ENCODE measurements at places on chromosomes 1 and 21.

DNA sequence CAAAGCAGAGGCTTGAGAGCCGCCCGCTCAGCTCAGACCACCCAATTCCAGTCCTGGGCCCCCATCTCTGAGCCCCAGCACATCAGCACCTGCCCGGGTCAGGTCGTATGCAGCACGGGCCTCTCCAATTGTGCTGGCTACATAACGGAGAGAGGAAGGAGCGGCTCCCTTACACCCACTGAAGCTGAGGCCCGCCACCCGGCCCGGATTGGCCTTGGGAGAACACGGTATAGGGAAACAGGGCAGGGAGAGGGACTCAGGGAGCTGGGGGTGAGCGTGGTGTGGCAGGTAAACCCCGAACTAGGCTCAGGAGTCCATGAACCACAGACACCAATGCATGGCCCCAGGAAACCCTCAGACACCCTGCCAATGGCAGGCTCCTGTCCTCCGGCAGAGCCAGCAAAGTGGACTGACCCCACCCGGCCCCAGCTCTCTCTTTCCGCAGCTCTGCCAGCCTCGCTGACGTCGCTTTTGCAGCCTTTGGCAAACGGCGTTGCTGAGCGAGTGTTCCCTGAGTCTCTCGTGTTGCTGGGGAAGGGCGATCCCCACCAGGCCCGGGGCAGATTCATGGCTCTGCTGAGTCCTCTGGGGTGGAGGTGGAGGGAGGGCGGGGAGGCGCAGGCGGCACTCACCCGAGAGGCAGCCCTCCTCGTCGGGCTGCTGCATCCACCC is 16.5 kb downstream of the MEGF6 start:
- DNase-seq: no peak

DNA sequence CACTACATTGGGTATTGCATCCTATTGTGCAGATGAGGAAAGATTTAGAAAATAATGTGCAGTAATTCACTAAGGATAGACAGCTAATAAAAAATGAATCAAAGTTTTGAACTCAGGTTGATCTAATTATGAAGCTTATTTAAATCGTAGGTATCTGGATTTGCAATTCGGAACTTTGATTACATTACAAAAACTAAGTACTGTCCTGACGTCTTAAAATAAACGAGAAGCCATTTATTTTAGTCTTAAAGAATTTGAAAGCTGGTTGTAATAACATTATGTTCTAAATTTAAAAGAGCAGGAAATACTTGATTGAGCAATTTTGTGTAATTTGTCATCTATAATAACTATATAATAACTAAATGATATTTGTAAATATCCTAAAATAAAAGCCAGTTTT is 235.9 kb downstream of the TPR start:
- no peak for DNase-seq

DNA sequence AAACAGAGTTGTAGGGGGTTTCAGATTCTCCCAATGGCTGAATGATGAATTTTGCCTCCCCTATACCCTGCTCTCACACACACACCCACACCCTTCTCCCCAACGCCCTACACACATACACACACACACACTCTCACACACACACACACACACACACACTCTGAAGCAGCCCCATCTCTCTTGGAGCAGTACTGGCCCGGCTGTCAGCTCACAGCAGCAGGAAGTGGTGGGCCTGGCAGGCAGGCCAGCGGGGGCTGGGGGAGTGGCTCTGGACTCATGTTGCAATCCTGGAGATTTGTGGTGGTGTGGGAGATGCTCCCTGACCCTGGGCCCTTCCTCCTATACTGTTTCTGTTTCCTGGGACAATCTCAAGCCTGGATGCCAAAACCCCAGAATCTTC is 2.2 kb downstream of the IKBKE start:
- DNase-seq: no peak

DNA sequence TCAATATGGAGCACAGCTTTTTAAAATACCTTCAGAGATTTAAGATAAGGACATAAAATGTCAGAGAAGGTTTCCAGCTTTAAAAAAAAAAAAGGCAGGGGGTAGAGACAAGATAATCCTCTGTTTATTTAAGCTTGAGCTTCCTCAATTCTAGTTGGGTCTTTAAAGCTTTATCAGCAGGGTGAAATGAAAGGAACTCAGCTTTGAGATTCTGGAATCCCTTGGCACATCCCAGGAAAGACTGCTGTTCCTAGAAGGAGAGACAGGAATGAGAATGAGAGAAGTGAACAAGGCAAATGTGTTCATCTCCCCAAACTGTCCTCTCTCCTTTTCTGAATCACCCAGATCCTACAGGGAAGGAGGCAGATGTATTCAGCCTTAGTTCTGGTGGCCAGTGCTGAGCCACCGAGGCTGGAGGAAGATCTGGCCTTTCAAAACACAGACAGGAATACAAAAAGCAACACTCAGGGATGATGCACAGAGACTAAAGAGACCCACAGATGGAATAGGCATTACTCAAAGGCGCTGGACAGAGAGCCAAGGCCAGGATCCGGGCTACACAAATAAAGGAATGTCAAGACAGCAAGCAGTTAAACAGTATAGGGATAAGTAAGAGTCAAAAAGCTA is 385.8 kb upstream of the DUSP10 start:
- no peak for DNase-seq

DNA sequence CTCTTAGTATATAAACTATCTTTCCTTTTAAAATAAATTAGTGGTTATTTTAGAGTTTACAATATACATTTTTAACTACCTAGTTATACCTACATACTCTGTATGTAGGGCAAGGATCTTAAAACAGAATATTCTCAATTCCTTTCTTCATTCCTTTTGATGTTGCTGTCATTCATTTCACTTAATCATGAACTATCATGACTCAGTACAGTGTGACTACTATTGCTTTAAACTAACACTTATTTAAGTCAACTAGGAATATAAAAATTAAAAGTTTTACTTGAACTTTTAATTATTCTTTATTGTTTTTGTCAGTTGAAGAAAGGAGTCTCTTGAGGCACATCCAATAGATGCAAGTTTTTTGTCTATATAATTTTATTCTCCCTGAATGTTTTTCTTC is 726.4 kb downstream of the BRINP3 start:
- DNase-seq: no peak

GRCh38 chr1:172460887-172461315 is 17.0 kb upstream of the PIGC start:
- no peak for DNase-seq

DNA sequence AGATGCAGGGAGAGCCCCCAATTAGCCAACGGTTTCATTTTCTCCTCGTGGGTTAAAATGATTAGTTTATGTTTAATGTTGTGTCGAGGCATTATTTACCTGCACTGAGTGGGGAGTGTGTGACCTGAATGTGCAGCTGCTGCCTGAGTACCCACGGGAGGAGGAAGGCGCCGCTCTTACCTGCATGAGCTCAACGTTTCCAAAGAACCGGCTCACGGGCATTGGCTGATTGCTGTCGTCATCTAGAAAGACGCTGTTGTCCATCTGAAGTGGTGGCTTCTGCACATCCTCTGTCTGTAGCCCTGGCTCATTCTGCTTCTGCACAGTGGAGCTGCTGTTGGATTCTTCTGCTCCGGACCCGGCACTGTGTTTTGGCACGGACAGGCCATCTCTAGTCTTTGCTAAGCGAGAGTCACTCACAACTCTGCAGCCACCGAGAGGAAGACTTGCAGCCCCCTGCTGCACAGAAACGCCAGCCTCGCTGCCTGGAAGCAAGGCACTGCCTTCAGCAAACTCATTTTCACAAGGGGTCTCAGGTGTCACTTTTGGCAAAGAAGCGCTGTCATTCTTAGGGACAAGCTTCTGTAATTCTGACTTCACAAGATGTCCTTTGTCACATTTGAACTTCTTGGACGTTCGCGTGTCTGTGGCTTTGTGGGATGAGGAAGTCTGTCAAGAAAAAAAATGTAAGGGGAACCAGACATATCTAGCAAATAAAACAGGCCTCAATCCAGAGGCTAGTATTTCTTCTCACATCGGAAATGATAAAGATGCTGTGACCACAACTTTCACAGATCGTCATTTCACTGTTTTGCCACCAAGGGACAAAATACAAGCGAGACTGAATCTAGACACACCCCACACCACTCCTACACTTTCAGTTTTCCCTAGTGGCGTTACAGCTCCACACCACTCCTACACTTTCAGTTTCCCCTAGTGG is 9.4 kb downstream of the C1orf174 start:
- DNase-seq: no peak

DNA sequence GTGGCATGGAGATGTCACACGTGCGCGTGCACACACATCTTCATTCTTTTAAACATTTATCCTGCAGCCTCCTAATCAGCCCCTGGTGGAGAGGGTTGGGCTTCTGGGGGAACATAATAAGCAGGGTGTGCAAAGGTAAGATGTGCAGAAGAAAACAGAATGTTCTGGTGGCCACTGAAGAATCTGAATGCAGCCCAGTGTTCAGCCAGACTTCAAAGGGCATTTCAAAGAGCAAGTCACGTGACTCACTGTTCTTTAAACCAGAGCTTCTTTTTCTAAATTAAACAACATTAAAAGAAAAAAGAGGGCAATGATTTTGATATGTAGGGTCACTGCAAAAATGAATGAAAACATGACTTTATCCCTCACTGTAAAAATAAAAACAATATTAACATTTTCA is 89.8 kb downstream of the ABCA4 start:
- DNase-seq: no peak

- no peak for DNase-seq
Observed at GRCh38 chr1:61441723-61442262, 283.1 kb downstream of the TM2D1 start.

DNA sequence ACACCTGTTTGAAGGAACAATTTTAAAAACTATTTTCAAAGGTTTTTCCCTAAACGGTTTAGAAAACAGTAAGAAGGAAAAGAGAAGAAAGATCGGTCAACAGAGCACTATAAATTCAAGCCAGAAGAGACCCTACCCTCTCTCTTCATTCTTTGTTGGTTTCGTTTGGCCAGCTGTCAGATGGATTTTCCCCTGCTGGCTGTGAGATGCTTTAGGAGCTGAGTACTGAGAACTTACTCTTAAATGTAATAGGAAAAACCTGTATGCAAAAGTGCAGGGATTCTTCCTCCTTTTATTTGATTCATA is 1.3 kb upstream of the TXNIP start:
- no peak for DNase-seq

DNA sequence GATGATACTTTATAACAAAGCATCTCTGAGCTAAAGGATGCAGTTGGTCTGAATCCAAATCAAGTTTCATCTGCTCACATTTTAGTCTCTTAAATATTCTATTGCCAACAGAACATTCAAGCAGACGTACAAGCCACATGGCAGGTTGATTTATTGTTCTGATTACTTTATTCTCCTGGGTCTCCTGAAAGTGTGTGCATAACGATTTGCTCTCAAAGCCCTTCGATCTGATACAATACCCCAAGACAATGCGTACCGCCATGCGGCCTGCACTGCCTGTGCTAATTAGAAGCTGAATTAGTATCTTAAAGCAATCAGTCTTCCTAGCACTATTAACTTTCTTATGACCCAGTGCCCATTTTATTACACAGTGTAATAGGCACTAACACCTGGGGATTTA is 56.9 kb downstream of the FHAD1 start:
- no peak for DNase-seq

- no peak for DNase-seq
Observed at GRCh38 chr1:97621955-97622354, 298.9 kb downstream of the DPYD start.
